AG08396 (cell line): ENCODE measurements at places on chromosomes 7 and 10.

- DNase-seq: no peak
These were observed 131.8 kb downstream of the ANK3 start for GRCh38 chr10:60257767-60258428.

GRCh38 chr7:134298902-134299683, 17.6 kb downstream of the SLC35B4 start:
- DNase-seq: peak; percentile 62

DNA sequence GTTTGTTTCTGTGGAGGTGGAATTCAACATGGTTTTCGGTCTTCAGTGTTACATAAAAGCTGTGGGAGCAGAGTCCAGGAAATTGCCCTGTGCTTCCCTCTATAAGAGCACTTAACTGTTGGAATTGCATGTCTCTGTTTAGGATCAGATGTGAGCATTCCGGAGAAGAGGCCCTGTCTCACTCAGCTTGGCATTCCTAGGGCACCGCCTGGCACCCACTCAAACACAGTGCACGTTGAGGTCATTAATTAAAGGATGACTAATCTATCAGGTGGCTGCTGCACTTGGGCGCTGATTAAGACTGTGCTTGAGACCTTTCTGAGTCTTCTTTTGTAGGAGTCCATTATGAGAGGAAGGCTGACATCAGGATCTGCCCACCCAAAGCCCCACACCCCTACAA, 82.8 kb upstream of the VIPR2 start:
- DNase-seq: no peak

DNA sequence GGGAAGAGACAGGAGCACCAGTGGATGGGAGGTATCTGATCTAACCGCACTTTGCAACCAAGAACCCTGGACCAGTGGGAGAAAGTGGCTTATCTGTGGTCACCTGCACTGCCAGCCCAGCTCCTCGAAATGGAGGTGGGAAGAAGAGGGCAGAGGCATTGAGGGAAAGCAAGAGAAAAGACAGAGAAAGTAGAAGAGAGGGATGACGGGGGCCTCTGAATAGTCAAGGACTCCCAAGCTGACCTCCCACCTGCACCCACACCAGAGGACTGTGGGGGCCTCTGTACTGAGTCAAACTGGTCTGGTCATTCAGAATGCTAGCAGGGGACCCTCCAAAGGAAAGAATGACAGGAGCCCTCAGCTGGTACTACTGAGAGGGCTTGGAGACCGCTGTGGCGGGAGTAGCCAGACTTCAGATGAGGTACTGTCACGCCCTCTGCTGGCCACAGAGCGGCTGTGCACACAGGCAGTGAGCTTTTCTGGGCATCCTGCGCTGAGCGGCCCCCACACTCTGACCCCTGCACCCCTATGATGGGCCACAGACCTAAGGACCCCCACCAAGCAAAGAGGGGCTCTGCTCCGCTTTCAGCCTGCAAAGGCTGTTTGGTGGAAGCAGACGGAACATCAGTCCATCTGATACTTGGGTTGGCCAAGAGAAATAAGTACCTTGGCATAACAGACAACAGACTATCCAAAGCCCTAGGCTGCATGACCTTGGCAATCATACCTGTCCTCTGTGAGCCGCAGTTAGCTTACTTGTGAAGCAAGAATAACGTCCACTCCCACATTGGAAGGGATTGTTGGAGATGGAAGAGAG, 112.9 kb downstream of the COL13A1 start:
- DNase-seq: peak; percentile 84

DNA sequence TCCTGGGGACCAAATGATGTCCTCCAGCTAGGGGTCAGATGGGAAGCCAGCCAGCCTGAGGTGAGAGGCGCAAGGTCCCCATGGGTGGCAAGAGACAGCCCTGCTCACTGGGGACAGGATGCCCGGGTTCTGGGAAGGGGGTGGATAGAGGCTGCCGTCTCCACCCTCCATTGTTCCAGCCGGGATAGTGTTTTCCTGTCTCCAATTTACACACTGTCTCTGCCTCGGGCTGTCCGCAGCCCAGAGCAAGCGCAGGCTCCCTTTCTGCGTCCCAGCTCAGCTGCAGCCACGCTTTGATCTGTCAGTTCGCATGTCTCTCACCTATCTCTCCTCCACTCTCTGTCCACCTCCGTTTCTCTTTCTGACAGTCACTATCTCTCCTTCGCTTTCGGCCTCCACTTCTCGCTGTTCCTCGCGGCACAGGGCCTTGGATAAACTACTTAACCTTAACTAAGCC, 2.1 kb downstream of the EPHB4 start:
- DNase-seq: peak; percentile 22
